Activated naive CD4-positive, alpha-beta T cell treated with anti-CD3 and anti-CD28 coated beads, Interleukin-2, amount 50 U/mL, for 16 hours (primary cell): ENCODE measurements at places on chromosomes 4 and X.

GRCh38 chrX:76657499-76657898, 230.0 kb downstream of the MAGEE1 start:
- DNase-seq = no peak

DNA sequence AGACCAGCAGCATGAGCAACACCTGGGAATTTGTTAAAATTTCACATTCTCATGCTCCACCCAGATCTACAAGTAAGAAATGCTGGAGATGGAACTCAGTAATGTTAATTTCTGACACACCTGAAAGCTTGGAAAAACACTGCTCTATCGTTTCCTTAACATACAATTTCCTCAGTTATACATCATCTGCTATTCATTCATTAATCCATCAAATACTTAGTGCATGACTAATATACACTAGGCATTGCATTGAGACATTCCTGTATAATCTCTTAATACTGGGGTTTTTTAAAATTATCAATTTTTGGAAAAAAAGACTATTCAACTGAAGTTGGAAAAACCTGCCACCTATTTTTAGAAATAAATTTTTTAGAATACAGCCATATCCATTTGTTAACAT, 106.1 kb downstream of the CHM start:
- DNase-seq = no peak

DNA sequence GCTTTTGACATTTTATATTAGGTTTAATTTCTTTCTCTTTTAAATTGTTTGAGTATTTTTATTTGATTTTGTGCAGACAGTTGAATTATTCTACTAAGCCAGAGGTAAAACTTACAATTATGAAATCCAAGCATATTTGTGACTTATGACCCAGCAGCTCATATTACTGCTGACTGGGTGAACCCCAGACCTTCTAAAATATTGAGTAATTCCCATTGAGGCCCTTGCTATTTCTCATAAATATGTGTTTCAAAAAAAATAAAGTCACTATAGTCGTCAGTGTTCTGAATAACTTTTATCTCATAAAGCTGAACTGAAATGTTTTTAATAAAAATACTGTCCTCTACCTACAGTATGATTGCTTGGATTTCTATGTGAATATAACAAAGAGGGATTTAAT, 303.1 kb downstream of the IQCM start:
- DNase-seq = no peak

DNA sequence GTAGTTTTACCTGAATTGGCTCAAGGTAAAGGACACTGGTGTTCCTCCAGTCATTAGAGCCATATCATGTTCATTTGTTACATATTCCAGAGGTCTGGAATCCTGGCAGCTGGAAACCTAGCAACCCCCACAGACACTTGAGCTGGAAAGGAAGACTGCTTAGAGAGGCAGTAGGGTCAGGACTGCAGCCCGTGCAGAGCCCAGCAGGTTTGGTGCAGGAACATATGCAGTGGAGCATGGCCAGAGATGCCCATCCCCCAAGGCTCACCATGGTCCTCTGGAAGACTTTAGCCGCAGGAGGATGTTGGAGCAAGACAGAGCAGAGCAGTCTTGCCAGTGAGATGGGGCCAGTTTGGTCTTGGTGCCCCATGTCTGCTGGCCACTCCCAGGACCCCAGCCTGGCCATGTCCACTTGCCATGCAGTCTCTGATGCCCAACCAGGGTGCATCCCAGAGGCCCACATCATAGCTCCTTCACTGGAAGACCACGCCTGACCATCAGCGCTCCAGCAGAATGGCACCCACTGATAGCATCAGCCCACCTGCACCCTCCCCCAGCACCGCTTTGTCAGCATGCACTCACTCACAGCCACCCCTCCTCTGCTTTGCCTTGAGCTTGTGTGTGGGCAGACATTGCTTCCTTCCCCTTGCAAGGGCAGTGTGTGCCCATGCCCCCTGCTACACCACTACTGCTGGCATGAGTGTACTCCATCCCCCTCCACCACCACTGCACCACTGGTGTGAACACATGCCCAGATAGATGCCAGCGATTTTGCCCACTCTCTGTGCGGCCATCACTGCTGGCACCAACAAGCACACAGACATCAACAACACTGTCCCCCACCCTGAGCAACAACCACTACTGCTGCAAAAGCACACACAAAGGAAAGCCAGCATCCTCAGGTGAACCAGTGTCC, 190.3 kb upstream of the SPOCK3 start:
- DNase-seq = no peak

GRCh38 chr4:28555866-28556265, 1695.2 kb downstream of the STIM2 start:
- no peak for DNase-seq

DNA sequence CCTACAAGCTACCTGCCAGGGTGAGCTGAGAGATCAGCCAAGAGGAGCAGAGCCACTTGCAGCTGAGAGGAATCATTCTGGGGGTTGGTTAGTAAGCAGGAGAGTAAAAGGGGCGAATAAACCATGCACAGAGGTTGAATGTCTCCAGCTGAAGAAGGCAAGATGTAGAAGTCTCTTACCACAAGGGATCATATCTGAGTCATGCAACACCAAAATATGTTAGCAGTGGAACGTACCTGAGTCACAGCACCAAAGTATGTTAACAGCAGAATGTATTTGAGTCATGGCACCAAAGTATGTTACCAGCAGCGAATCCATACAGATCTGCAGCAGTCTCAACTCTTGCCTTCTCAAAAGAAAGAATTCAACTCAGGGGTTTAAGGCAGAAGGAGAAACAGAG, 29.9 kb downstream of the C4orf51 start:
- DNase-seq = no peak

- no peak for DNase-seq
Observed at GRCh38 chr4:53688186-53688790, 97.0 kb upstream of the LNX1 start.

- no peak for DNase-seq
Observed at GRCh38 chrX:108306086-108306485, 132.1 kb downstream of the COL4A6 start.

- no peak for DNase-seq
Observed at GRCh38 chr4:120769227-120769626, 153.3 kb downstream of the PRDM5 start.

DNA sequence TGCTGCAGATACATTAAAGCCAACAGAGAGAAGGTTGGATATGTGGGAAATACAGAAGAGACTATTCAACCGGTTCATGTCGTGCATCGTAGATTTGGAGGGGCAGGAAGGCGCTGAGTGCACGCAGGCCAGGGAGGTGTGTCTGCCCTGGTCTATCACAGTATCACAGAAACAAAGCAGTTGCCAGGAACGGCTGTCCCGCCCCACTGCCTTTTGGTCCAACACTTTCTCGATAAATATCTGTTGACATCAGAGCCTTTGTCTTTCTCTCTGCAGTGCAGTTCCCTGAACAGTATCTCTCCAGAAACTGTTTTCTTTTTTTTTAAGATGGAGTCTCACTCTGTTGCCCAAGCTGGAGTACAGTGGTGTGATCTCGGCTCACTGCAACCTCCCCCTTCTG, 151.1 kb upstream of the BCOR start:
- no peak for DNase-seq
